ENCODE measurements at places on chromosomes 6 and 20.

GRCh38 chr6:98686008-98686601 is 148.3 kb upstream of the POU3F2 start:
- no peak for DNase-seq

GRCh38 chr6:37314487-37315156 is 39.2 kb upstream of the RNF8 start:
- DNase-seq, result no peak

DNA sequence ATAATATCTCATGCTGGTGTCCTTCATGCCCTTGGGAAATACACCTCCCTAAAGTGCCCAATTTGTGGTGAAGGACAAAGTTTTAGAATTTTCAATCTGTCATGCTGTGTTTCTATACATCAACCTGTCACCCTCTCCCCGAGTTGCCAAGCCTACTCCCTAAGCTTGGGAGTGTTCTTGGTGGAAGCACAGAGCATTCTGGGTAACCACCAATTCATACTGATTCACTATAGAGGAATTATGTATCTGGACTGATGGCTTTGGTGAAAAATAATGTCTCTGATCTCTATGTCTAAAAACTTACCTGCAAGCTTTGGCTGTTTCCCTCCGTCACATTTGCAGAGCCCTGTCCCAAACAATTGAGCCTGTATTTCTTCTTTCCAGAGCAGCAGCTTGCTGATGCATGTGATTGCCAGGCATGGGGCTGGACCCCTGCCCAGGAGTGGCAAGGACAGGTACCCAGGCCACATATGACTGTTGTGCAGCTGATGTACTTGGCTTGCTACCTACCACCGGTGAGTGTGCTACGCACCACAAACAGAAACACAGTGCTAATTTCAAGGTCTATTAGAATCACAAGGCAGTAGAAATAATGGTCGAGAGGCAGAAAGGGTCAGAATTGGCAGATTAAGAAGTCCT is 202.8 kb upstream of the CITED2 start:
- no peak for DNase-seq

- no peak for DNase-seq
Observed at GRCh38 chr6:54335871-54336270, 27.6 kb downstream of the TINAG start.

DNA sequence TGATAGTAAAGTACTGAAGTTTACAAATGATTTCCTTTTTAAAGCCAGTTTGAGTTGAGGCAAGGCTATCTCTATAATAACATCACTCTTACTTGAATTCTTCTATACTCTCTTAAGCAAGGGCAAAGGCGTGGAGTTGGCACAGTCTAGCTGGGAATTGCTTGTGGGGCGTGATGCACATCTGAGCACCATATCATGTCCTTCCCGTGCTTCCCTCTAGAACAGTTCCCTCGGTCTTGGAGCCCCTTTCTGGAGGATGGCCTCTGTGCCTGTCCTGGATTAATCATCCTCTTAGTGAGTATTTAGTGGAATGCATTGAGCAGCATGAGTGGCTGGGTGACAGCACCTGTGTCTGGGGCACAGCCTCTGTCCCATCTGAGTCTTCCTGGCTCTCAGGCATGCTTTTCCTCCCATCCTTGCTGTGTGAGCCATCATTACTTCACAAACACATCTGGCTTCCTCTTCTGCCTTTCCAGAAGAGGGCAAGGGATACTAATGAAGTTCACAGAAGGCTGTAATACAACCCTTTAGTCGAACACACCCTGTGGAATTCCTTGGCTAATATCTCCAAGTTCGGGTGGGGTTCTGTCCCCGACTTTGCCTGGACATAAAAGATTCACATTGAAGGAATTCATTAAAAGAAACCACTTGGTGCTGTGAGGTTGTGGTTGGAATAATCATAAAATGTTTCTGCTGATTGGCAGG is 188.2 kb downstream of the FNDC1 start:
- DNase-seq, result no peak

DNA sequence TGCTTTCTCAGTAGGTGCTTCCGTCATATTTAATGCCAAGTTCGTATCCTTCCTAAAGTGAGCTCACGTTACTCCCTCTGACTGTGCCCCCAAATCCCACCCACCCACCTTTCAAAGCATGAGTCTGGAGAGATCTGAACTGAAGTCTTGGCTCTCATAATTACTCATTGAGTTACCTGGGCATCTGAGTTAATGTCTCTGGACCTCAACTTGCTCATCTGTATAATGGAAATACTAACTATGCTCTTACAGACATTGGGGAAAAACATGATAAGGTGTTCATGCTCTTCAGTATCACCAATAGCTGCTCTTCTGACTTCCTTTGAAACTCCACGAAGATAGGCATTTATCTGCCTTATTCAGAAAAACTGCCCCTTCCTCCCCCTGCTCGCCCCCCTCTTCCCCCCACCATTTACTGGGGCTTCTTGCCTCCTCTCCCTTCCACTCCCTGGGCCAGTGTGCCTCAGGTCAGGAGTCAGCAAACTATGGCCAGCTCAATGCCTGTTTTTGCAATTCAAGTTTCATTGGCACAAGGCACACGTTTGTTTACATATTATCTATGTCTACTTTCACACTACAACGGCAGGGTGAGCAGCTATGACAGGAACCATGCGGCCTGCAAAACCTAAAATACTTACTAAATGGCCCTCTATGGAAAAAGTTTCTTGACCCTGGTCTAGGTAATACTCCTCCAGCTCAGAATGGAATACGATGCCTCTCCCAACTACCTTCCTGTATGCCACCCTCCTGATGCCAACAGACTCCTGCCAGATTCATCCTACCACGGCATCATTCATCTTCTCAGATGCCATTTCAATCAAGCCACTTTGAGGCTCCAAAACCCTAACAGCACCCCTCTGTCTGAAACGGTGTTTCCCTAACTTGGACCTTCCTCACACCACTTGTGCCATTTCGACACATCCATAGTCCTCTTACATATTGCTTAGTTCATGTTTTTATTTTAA is 138.7 kb downstream of the ZMYND8 start:
- DNase-seq, result no peak

DNA sequence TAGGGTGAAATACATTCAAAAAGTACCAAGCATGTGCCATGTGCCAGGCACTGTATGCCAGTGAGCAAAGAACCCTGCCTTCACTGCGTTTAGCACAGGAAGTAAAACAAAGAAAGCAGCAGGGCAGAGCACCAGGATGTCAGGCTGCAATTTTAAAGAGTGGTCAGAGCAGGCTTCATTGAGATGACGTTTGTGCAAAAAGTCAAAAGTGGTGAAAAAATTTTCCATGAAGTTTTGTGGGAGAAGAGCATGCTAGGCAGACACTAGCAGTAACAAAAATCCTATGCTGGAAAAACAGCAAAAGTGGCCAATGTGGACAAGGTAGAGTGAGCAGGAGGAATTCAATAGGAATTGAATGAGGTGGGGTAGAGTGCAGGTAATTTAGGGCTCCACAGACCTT is 31.3 kb downstream of the AKIRIN2 start:
- DNase-seq, result no peak

GRCh38 chr6:10073341-10073740 is 341.5 kb downstream of the TFAP2A start:
- DNase-seq, result no peak

DNA sequence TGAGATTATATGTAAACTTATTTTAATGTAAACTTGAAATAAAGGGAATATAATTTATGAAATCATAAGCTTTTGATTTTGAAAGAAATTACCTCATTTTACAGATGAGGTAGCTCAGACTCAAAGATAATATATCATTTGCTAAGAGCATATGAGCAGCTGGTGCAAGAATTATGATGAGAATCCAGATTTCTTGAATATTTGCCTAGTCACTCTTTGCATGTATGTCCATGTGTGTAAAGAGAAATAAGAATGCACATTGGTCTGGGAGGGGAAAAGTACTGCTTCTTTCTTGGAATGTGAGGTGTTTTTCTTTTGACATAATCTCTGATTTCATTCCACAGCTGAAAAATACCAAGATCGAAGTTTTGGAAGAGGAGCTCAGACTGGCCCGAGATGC is 11.1 kb upstream of the SNRNP48 start:
- no peak for DNase-seq

DNA sequence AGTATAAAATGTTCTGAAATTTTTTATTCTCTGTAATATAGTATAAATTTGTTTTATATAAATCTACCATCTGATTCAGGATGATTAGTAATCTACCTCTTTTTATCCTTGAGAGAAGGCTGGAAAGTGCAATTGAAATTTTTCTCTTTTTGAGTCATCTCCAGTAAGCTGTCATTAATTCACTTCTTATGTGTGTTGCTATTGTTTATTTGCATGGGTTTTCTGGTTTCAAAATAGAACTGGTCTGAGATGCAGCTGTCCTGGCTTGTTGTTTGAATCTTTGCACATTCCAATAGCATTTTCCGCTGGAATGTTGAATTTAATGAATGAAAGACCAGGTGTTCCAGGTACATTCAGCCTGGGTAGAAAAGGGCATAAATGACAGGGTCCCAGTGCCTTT is 24.3 kb upstream of the TAB2 start:
- DNase-seq, result no peak

DNA sequence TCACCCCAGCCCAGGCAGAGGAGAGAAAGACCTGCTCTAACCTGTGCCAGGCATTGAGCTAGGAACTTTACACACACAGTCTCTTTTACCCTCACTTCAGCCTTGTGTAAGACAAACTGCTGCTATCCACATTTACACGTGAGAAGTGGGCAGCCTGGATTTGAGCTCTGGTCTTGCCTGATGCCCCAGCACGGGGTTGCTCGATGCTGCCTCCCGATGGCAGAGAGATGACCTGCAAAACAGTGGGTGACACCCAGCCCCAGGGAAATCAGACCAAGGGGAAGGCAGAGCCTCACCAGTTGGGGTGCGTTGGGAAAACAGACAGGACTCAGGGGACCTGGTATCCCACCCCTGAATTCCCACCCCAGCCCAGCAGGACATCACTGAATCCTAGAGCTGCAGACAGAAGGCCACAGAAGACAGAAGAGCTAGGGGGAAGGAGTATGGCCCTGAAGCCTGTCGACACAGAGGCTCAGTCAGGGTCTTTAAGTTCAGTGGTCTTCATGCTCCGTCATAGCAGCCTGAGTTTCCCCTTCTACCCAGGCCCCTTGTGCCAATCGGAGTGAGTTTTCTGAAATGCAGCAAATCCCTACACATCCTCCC is 990 bp downstream of the BPI start:
- no peak for DNase-seq

GRCh38 chr6:90411292-90411781 is 114.7 kb upstream of the BACH2 start:
- peak; percentile 44 for DNase-seq

DNA sequence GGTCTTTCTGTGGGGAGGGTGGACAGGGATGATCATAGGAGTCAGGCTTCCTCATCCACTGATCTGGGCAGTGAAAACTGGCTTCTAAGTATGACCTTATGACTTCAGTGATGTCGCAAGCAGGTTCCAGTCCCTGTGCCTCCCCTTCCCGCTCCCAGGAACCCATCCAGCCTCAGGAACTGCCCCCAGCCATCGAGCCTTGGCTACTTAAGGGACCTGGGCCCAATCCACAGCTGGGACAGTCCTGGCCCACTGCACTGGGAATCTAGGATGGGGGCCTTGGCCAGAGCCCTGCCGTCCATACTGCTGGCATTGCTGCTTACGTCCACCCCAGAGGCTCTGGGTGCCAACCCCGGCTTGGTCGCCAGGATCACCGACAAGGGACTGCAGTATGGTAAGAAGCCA is at the start of gene LBP:
TSS of gene LBP (plus strand) at position 236 of the 405 bp plus-strand sequence. CDS start at position 271, 35 bp downstream.
- DNase-seq, result no peak

DNA sequence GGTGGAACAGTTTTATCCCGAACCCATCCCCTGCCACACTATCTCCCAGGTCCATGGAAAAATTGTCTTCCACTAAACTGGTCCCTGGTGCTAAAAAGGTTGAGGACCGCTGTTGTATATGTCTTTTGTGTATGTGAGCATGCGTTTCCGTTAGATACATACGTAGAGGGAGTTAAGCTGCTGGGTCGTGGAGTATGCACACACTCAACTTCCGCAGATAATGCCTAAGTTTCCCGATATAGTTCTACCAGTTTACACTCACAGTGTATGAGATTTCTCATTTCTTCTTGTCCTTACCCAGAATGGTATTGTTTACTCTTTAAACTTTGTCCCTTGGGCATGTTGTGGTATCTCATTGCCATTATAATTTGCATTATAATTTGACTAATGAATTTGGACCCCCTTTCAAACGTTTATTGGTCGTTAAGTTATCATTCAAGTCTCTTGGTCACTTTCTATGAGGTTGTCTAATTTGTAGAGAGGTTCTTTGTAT is 50.5 kb upstream of the SCAF8 start:
- DNase-seq, result no peak

DNA sequence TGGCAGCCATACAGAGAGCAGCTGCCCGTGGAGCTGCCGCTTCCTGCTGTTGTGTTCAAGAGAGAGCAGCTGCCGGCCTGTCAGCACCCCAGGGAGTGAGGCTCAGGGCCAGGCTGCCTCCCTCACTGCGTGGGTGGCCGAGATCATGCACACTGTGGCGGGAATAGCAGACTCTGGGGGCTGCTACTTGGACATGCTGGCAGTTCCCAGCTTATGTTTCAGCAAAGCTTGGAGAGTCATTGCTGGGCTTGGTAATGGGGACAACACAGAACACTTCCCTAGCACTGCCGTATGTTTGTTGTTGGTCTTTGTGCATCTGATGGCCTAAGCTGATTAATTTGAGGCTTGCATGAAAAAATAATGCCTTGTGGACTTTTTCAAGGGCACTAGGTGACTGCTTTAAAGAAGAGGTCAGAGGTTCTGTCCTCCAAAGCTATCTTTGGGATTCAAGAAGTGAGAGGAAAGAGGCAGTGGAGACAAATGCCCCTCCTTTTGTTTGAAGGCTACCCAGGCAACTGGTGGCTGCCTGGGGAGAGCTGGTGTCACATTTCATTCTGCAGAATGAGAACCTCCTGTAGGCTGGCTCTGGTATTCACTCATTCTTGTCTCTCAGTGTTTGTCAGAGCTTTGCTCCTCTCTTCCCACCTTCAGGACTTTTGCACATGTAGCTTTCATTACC is 18.8 kb downstream of the MRAP2 start:
- DNase-seq, result no peak

GRCh38 chr6:146851837-146852236 is 253.1 kb downstream of the ADGB start:
- DNase-seq, result no peak

DNA sequence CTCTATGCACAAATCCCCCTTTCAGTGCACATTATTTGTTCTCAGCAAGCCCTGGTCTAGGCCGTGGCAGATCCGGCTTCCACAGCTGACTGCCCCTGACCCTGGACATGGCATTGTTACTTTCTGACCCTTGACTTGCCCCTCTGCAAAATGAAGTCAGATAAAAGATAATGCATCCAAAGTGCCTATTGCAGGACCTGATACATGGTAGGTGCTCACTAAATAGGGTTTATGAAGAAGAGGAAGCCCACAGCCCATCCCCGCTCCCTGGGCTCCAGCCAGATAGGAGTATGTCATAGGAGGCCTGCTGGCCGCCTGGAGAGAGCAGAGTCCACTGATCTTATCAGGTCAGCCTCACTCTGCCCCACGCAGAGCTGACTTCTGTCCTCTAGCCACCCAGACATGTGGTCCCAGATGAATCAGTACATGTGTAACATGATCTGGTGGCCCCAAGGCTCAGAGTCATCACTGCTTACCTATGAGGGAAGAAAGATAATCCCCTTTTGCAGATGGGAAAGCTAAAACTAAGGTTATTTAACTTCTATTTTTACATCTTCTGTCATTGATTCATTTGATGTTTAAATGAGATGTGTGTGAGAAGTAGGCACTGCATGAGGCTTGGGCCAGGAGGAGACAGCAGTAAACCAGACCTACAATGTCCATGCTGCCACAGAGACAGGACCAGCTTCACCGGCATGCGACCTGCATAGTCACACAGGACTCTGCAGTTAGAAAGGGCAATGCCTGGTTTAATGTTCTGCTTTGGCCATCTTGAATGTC is 20.4 kb downstream of the MAFB start:
- DNase-seq, result no peak

All from activated CD4-positive, CD25-positive, alpha-beta regulatory T cell (primary cell).